ENCODE measurements at places on chromosomes 12 and 14.
A peak's percentile ranks its signal among the peaks of the same experiment; 100 is the strongest.

DNA sequence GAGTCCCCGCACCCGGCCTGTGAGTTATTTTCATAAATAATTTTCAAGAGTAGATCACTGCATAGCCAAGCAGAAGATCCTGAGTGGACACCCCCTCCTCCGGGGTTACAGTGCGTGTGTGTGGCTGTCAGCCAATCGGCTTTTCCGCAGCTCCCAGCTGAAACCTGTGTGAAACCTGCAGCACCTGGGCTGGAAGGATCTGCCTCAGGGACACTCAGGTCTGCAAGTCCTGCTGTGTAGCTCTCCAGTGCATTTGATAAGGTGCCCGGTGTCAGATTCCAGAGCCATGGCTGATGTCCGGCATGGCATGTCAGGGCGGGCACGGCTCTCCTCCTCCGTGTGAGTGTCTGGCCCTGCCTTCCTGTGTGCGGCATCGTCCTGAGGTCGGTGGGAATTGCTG is 124.8 kb downstream of the GLT1D1 start:
- DNase-seq: no peak

DNA sequence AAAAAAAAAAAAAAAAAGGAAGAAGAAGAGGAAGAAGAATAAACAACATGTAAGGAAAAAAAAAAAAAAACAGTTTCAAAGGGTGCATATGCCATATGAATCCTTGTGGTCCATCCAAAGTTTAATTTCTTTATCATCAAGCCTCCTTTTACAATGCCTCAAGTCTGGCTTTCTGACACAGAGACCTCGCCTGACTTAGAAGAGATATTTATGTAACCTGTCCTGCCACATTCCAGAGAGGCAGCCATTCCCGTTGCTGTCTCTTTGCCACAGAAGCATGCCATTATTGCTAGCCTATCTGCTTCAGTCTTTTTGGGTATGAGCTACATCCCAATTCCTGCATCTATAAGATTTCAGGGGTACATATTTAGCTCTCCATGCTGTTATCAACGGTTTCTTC is 596.7 kb upstream of the ATP2B1 start:
- no peak for DNase-seq

DNA sequence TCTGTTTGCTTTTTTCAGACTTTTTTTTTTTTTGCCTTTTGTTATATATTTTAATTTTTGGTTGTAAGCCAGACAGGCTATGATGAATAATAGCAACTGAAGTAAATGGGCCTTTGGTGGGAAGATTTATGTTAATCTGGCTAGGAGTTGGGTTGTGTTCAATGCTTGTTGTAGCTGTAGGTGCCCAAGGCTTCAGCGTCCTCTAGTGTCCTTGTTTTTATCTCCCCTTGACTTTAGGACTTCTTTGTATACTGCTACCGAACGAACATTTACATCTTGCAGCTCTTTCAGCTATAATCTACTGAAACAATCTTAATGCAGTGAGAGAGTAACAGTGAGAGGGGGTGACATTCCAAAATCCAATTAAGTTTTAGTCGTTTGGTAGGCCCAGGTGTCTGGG is 848.4 kb upstream of the FBXO33 start:
- DNase-seq: no peak

DNA sequence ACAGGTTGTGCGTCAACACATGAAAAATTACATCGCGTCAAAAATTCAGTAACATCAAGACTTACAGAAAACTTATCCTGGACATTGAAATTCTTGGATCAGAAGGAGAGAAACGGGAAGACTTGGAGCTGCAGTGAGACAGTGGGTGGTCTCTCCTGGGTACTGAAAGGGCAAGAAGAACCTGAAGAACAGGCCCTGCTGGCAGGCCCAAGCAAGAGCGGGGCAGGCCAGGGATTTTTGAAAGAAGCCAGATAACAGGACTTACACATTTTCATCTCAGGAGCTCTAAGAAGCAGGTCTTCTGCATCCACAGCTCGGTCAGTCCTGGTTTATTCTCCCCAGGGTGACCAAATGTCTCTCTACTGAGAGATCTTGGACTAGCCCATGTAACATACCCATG is 466.5 kb upstream of the SOX5 start:
- DNase-seq: no peak

GRCh38 chr14:45406942-45407341 is 153.9 kb upstream of the MIS18BP1 start:
- no peak for DNase-seq

GRCh38 chr12:23113781-23114180 is 488.8 kb downstream of the ETNK1 start:
- DNase-seq: no peak

DNA sequence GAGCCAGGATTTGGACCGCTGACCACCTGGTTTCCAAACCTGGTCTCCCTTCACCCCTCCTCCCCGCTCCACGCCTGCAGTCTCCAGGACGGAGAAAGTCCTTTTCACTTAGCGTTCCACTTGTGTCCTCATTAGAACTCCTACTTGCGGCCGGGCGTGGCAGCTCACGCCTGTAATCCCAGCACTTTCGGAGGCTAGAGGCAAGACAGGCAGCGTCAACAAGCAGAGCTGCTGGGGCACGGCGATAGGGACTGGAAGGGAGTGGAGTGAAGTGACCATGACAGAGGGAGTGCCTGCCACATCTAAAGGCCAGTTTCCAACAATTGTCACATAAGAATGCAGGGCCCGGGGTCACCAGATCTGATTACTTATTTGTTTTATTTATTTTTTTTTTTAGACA is 132.5 kb upstream of the NCOR2 start:
- no peak for DNase-seq

DNA sequence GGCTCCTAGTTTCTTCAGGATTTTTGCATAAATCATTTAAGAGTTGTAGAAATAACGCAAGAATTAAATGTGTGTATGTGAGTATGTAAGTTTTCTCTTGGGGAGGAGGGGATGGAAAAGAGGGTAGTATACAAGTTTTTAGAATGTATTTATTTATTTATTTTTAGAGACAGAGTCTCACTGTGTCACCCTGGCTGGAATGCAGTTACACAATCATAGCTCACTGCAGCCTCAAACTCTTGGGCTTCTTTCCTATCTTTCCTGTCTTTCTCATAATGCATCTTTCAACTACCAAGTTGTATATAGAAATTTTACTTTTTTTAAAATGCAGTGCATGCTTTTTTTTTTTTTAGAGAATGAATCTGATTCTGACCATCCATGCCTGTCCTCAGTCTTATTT is 269.0 kb upstream of the GARIN2 start:
- no peak for DNase-seq

- no peak for DNase-seq
These were observed 471.7 kb upstream of the STXBP6 start for GRCh38 chr14:25521616-25522015.

- no peak for DNase-seq
These were observed at the start of the genes FOXA1 and TTC6 for GRCh38 chr14:37594971-37595808. TSS of gene FOXA1 (minus strand) at chr14:37595249. CDS start at chr14:37594972, 277 bp downstream. TSS of gene TTC6 (plus strand) at chr14:37595629. CDS start at chr14:37622065, 26,436 bp downstream.

GRCh38 chr12:65881348-65881961 is 57.2 kb downstream of the HMGA2 start:
- DNase-seq: peak; percentile 67

DNA sequence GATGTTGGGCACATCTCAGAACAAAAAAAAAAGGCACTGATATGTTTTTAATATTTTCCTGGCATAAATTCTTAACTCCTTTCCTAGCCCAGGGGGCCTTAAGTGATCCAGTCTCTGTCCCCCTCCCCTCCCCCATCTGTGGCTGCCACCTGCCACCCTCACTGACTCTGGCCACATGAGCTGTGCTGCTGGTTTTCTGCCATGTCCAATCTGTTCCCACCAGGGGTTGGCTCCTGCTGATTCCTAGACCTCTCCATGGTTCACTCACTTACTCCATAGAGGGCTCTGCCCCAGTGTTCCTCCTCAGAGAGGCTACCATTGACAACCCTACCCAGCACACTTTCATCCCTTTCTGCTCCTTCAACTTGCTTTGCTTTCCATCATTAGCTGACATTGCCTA is 163.3 kb downstream of the SSPN start:
- no peak for DNase-seq

DNA sequence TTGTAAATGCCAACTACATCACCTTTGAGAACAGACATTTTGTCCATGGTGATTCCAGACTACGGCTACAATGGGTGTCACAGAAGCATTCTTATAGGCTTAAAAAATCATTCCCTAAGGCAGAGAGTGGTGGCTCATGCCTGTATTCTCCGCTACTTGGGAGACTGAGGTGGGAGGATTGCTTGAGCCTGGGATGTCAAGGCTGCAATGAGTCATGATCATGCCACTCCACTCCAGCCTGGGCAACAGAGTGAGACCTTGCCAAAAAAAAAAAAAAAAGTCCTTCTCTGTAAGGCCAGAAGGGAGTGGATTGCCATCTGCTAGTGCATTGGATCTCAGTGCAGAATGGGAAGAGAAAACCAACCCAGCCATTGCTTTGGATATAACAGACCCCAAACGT is 522.5 kb downstream of the VRK1 start:
- DNase-seq: no peak

DNA sequence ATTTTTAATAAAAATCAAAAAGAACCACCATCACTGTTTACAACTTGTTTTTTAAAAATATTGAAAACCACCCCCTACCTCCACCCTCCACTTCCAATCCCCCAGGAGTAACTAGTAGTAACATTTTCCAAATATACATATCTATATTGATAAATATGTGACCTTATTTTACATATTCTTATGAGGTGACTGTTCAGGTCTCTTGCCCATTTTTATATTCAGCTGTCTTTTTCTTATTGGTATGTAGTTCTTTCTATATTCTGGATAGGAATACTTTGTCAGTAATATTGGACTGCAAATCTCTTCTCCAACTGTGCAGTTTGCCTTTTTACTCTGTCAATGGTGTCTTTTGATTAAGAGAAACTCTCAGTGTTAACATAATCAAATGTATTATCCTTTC is 59.0 kb upstream of the EIF5 start:
- DNase-seq: no peak

GRCh38 chr12:15505616-15506015 is 183.3 kb downstream of the PTPRO start:
- no peak for DNase-seq

GRCh38 chr14:76272349-76272748 is 103.6 kb upstream of the ESRRB start:
- no peak for DNase-seq

- DNase-seq: no peak
These were observed 264.9 kb downstream of the C12orf75 start for GRCh38 chr12:105595440-105595839.

DNA sequence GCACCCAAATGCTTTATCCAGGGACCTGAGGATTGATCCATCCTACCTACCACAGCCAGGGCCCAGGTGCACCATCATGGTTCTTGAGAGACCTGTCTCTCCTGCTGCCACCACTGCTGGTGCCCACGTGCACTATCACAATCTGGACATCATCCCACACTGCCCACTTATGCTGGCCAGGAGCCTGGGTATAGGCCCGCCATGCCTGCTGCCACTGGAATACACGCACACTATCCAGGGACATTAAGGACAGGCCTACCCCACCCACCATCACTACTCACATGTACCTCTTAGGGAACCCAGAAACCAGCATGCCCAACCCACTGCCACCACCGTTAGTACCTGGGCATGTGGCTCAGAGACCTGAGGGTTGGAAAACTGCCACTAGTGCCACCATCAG is 207.7 kb downstream of the NELL2 start:
- DNase-seq: no peak

DNA sequence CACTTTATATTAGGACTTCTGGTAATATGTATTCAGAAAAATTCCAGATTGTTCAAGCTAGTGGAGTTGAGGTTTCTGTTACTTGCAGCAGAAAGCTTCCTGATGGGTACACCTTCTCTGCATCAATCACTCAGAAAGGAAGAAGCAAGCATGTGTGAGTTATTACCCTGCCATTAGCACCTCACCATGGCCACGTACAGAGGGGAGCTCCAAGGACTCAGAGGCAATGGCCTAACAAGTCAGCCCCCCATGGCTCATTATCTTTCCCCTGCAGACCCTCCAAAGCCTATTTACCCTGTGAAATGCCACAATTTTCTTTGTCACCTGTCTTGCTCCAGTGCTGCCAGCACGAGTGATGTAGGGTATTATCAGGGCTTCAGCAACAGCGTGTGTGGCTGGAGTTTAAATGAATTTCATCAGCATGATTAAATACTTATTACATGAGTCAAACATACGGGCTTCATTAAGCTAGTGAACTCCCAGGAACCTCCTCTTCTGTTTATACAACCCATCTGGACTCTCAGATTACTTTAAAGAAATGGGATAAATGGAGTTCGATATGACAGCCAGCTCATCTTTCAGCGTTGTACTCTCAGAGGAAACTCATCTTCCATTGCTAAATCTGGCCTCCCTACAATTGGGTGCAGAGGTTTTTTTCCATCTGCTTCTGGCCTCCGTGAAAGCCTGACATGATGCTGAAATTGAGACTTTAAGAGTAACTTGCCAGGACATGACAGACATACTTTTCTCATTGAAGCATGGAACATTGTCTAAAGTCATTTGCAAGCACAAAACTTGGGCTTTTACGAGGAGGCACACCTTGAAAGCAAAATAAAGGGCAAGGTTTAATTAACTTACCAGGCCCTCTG is 135.9 kb downstream of the TMEM30B start:
- DNase-seq: no peak

DNA sequence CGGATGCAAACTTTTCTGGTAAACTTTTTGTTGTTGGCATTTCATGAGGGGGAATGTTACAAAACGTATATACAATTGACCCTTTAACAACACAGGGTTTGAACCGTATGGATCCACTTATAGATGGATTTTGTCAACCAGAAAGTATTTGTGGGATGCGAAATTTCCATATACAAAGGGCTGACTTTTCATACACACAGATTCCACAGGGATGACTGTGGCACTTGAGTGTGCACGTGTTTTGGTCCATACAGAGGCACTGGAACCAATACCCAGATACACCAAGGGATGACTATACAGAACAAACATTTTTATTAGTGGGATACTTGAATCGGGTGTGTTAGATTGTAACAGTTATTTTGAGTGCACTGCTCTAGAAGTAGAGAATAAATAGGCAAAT is 29.8 kb upstream of the CCT2 start:
- DNase-seq: no peak

GRCh38 chr12:103569278-103569677 is 17.8 kb upstream of the STAB2 start:
- no peak for DNase-seq

DNA sequence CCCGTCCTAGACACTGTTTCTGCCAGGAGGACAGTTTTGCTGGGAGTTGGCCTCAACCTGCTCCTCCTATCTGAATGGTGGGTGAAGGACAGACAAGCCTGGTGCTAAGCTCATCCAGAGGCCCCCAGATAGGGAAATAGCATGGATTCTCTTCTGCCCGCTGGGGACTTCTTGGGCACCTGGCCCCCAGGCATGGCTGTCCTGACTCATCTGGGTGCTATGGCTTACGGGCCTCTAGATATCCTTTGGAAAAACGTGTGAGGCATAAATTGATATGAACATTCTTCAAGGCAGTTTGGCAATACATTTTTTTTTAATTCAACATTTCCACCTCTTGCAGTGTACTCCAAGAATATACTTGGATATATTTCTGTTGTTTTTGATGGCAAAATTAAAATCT is 8.6 kb downstream of the TECPR2 start:
- no peak for DNase-seq

DNA sequence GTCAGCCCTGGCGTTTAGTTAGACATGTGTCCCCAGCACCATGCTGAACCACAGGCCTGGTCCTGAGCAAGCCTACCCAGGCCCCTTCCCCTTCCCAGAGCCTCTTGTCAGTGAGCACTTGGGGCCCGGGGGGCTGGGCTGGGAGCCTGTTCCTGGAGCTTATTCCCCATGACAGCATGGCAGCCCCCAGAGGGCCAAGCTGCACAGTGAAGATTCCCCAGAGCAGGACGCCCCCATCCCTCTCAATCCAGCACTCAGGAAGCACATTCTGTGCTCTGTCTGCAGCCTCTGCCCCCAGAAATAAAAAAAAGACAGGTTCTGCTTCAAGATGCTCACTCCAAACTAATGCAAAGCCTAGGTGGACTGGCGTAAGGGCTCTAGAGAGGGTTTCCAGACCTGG is 117.3 kb downstream of the LGMN start:
- no peak for DNase-seq

Measured in tibial artery (tissue), 4 donors.